ENCODE measurements at places on chromosomes 5 and 9.

DNA sequence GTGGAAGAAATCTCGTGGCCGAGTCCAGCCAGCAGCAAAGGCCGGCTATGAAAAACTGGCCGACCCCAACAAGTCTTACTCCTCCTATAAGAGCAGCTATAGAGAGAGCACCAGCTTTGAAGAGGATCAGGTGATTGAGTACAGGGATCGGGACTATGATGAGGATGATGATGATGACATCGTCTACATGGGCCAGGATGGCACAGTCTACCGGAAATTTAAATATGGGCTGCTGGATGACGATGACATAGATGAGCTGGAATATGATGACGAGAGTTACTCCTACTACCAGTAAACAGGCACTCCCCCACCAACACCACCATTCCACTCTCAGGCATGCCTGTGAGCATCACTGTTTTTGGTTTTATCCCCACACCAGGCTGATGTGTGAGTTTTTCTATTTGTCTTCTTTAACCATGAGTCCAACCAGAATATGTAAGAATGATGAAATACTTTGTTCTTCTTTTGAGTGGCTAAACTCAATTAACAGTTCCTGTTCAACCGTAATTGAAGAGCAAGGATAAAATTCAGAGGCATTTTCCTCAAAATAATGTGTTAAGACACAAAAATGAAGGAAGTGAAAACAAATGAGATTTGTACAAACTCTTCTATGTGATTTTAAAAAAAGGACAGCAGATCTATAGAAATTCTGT lies 35.5 kb downstream of the RFK start:
- no peak for DNase-seq

GRCh38 chr5:168364151-168364661 lies 72.8 kb downstream of the WWC1 start:
- no peak for DNase-seq

GRCh38 chr5:178330791-178331404 lies 98.3 kb upstream of the PHYKPL start:
- no peak for DNase-seq

GRCh38 chr5:136979131-136979530 lies 520.0 kb downstream of the SPOCK1 start:
- DNase-seq = no peak

- DNase-seq = no peak
Observed at GRCh38 chr5:160303690-160304089, 8.7 kb downstream of the CCNJL start.

DNA sequence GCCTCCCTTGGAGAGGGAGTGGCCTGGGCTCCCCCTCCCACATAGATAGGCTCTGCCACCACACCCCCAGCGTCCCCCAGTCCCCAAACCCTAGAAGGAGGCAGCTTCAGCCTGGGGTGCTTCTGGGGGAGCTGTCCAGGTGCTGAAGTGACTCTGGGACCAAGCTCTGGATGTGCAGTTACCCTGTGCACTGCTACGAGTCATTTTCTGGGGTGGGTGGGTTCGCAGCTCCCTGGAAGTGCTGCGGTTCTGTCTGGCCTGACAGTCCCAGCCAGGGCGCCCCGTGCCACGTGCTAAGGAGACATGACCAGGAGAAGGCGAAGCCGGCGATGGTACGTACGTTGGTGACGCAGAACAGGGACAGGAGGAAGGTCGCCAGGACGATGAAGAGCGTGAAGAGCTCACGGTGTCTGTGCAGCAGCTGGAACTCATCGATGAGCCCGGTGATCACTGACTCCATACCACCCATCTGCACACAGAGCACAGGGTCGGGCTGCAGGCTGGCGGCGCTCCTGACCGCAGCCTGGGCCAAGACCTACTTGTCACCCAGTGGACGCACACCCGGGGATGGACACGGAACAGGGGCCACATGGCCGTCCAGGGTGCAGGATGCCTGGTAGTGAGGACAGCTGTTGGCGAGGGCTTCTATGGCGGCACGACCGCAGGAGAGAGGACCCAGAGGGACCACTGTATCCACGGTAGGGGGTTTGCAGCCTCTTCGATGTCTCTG lies 35.7 kb downstream of the SLC6A3 start:
- no peak for DNase-seq

DNA sequence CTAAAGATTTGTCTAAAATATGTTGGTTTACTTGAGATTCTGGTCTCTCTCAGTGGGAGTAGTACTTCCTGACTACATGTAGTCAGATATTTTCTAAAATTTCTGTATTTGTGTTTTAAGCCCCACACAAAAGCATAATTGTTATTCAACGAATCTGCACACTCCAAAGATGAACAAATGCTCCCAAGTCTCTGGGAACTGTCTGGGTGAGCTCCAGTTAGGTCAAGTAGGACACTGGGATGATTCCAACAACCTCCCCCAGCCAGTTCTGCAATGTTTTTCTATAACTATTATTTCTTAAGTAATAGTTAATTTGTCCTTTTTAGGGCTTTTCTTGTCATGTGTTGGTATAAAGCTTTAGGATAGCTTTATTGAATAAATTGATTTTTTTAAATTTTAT lies 174.6 kb downstream of the FAM174A start:
- no peak for DNase-seq

- DNase-seq = no peak
Observed at GRCh38 chr5:171703146-171703545, 82.5 kb upstream of the SMIM23 start.

DNA sequence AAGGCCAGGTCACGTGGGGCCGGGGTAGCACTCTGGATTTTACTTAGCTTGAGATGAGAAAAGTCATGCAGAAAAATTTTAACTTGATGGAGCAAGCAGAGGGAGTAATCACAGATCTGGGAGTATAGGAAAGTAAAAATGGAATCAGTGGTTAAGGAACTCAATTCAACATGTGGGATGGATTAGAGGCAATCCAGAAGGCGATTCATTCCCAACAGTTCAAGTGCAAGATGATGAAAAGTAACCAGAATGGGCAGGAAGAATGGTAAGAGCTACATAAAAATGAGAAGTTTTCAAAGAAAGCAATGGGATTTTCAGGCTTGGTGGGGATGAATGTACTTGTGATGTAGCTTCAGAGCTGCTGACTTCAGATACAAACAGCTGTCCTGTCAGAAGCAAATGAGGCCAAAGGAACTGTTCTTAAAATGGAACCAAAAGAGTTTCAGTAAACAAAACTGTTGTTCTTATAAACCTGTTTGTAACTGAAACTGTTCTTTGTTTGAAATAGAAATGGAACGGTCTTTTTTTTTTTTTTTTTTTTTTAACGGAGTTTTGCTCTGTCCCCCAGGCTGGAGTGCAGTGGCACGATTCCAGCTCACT lies 5.6 kb upstream of the SEC24A start:
- no peak for DNase-seq

DNA sequence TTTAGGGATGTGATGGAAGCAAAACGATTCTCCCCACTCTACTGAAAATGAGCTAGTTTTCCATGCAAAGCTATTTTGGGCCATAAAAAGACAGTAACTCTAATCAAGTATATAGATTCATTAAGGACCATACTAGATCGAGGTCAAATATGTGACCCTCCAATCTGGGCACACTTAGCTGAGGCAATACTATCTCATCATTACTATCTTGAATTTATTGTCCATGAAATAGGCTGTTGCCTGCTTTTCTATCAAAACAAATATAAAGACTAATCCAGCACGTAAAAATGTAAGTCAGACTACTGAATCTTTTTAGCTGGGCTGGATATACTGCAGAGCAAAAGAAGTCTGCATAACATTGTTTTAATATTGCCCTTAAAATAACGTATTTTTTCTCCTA lies 943.1 kb downstream of the NR2F1-AS1 start:
- DNase-seq = no peak

DNA sequence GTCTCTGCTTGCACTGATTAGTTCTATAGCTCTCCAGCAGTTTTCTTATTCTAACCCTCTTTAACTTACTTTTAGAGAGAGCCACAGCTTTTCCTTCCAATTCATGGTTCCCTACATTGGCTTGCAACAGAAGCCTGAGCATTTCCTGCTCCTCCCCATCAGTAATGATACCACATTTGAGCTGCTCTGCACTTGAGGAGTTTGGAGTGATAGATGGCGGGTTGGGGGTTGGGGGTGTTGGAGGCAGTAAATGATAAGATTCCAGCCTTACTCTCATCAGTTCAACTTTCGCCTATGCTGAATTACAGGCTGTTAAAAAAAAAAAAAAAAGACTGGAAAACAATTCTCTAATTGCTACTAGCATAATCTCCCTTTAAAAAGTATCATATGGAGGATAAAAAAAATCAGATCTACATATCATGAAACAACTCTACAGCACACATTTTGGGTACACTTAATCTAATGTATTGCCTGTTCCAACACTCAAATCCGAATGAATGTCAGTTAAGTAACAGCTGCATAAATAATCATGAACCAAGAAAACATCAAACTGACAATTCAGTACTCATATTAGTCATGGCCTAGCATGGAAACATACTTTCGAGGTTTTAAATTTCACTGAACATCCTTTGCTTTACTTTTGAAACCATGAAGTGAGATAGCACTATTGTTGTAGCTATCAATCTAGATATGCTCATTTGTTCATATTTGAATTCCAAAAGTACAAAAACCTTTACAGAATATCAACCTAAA lies 224.7 kb downstream of the NFIB start:
- no peak for DNase-seq

DNA sequence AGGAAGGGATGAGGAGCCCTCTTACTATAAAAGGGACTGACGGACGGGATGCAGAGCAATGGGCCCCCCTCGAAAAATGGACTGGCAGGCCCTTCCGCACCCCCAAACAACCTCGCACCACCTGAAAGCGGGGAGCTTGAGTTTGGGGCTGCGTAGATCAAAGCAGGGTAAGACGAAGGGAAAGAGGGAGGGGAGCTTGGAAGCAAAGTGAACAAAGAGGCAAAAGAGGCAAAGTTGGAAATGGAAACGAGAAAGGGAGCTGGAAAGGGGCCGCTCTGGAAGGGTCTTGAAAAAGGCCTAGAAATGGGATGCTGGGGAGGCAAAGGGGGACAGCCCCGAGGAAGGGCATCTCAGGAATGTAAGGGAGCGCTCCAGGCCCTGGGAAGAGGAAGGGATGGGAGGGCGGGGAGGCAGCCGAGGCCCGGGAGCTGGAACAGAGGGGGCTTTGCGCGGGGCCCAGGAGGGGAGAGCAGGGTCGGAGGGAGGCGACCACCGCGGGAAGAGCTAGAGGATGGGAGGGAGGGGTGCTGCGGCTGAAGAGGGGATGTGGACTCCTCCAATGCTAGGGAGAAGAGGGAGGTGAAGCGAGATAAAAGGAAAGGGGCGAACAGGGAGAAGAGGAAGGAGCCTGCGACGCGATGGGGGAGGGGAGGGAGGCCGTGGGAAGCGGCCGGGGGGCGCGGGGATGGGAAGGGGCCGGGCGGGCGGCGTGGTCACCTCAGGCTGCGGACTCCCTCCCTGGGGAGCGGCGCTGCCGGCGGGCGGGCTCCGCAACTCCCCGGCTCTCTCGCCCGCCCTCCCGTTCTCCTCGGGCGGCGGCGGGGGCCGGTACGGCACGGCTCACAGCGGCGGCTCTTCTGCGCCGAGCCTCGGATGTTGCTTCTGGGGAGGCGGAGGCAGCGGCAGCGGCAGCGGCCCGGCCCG lies 577 bp downstream of the RNF145 start:
- DNase-seq = no peak

- no peak for DNase-seq
Observed at GRCh38 chr5:14218897-14219573, 75.9 kb downstream of the TRIO start.

DNA sequence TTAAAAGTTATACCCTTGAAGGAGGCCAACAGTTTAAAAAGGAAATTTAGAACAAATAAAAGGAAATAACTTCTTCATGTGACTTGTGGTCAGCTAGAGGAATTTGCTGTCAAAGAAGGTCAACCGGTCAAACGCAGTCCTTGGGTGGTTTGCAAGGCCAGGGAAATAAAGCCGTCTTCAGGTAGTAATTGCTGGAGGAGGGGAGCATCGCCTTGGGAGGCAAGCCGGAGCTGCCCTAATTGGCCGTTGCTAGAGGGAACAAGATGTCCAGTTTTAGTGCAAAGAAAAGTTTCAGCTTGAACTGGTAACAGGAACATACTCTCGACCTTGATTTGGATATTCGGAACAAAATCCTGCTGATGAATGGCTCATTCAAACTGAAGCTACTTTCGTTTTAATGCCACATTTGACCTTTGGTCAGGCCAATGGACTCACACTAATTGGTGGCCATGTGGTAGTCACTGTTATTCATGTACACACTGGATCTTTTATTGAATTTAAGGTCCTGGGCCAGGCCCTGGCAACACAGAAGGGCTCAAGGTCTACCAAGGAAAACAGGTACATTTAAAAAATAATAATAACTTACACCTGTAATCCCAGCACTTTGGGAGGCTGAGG lies 47.0 kb upstream of the MYO10 start:
- no peak for DNase-seq

DNA sequence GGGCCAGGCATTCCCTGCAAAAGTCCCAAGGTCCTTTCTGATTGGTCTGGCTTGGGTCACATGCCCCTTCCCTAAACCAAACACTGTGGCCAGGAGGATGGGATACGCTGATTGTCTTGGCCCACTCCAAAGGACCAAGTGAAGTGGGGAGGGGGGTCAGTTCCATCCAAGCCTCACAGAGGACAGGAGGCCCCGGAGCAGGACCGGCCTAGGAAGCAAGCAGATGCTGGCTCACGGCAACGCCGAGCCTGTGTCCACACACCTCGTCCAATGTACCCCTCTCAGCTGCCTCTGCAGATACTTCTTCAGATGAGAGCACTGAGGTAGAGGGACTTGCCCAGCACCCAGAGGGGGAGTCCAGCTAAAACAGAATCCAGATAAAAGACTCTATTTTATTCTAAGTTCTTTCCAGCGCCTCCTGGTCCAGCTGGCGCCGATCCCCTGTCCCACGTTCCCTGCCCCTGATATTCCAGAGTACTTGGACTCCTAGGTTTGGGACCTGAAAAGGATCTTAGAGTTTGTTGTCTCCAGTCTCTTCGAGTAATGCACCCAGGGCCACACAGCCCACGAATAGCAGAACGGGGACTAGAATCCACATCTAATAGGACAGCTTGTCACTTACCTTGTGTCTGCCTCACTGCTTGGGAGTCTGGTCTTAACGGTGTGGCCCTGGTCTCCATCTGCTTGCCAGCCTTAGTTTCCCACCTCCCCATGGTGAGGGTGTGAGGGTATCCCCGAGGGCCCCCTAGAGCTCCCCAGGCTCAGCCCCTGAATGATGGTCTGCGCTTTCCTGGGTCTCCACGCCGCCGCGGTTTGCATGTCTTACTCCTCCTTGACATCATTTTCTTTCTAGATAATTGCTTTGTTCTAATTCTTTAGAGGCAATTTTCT lies 72.4 kb upstream of the UNC5A start:
- no peak for DNase-seq

GRCh38 chr5:166695326-166695725 lies 1596.1 kb upstream of the WWC1 start:
- DNase-seq = no peak

GRCh38 chr5:155700333-155700732 lies 626.6 kb upstream of the SGCD start:
- no peak for DNase-seq
